ENCODE measurements at places on chromosomes 3 and 15.

GRCh38 chr3:9795207-9795606, 2.3 kb downstream of the ARPC4 start:
- no peak for DNase-seq

GRCh38 chr15:20659265-20659664, 117.7 kb upstream of the GOLGA6L6 start:
- no peak for DNase-seq

DNA sequence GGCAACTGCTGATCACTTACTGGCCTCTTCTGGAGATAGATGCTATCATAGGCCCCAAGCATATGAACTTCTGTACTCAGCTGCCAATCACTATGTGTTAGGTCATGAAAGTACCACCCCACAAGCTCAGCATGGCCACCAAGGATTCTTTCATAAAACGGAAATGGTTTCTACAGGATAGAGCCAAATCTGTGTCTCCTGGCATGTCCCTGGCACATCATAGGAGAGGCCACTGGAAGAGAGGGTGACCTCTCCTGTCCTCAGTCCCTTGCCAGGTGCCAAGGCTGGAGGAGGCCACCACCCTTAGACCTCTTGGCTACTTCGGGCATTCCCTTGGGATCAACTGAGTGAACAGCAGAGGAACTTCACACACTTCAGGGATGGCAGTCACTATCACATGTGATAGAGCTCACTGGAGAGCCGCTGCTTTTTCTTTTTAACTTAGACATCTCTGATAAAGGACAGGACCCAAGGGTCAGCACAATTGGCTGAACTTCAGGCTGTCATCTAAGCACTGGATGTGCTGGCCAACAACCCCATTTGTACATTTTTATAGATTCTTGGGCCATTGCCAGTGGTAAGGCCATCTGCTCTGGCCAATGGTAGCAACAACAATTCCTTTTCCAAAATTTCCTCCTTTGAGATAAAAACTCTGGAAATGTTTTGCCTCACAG, 425.2 kb downstream of the SQOR start:
- no peak for DNase-seq

GRCh38 chr15:90540768-90541167, 11.0 kb downstream of the CRTC3 start:
- DNase-seq, result no peak

DNA sequence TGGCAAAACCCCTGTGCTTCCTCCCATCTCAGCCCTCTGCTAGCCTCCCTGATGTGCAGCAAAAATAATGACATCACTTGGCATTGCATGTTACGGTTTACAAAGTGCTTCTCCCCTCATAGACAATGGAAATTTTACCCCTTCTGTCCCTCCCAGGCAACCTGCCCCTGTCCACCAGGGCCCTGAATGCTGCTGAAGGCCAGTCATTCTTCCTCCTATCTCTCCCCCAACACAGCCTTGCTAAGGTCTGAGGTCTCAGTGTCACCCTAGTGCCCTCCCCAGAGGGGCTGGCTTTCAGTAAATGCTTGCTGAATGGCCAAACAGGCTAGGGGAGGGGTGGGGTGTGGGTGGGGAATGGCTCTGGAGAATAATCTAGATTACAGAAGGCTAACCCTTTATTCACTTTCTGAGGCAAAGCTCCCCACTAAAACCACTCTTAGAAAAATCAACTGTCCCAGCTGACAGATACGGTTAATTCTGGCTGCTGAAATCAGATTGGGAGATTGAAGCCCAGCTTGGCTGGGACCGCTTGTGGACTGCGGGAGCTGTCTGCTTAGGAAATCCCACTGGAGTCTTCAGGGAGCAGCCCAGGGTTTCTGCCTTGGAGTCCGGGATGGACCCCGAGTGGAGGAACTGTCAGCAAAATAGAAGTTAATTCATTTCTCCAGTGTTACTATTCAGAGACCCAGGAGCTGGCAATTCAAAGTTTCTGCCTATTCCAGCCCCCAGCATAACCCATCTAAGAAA, 22.9 kb downstream of the ANP32A start:
- no peak for DNase-seq

DNA sequence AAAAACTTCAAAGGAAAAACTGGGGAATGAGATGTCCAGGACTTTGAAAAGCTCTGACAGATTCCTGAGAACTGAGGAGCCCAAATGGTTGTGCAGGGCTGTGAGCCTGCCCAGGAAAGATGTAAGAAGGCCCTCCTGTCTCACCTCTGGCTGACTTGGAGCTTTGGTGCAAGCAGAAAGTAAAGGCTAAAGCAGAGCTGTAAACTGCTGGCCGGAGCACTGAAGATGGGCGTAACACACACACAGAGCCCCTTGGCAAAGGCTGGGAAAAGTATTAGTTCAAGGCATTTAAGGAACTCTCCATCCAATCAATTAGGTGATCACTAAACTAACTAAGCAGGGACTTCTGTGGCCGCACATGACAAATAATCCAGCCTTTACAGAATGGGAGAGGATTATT, 144.1 kb upstream of the HACD2 start:
- no peak for DNase-seq

GRCh38 chr3:165725296-165725695, 111.9 kb downstream of the BCHE start:
- DNase-seq, result no peak

GRCh38 chr3:131396170-131396569, 14.6 kb downstream of the NUDT16 start:
- DNase-seq, result no peak

DNA sequence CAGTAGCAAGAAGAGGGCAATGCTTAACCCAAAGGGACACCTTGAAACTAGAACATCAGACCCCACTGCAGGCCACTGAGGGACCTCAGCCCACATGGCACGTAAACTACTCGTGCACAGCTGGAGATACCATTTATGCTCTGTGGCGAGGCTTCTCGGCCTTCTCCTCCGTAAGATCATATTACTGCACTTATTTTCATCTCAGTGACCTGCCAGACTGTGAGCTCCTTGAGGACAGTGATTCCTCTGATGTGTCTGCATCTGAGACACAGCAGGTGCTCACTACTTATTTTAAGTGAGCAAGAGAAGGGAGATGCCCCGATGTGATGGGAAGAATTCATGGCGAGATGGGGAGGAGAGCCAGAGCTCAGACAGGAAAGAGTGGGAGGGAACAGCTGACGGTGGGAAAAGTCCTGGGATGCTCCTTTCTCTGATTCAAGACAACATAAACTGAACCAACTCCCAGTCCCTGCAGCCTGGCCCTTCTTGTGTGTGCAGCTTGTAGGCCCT, 137.6 kb downstream of the RPLP1 start:
- DNase-seq, result no peak

DNA sequence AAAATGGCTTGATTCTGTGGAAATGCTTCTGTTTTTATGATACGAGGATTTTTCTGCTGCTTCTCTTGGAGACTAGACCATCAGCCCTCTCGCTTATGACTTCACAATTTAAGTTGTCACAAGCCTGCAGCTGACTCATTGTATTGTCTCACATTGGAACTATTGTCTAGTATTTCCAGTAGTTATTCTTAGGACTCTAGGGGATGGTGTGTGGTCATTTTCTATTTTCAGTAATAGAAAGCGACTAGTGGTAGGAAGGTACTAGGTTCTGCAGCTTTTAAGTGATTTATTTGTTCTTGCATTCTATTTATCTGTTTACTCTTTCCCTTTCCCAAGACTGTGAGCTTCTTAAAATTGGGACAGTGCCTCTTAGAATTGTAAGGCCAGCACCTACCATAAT, 66.3 kb upstream of the CRTC3 start:
- no peak for DNase-seq

- no peak for DNase-seq
Observed at GRCh38 chr3:144524531-144524930, 552.9 kb downstream of the DIPK2A start.
